ENCODE measurements at places on chromosomes 2 and 18.

DNA sequence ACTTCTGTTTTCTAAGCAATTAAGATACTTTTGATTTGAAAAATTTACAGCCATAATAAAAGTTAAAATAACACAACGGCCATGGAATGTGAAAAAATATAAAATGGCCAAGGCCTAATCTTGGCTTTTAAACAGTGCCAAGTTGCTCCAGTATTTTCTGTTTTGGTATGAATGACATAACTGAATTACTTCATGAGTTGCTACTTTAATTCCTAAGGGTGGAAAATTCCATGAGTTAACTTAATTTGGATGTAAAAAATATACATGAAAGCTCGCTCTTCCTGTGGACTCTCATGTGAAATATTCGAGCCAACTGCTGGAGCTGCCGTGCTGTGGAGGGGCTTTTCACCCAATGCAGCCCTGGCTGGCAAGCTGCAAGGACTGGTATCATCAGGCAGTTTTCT is 286.0 kb upstream of the CCDC68 start:
- no peak for DNase-seq

GRCh38 chr2:85854166-85854509 is 34.7 kb downstream of the ST3GAL5 start:
- DNase-seq = no peak

DNA sequence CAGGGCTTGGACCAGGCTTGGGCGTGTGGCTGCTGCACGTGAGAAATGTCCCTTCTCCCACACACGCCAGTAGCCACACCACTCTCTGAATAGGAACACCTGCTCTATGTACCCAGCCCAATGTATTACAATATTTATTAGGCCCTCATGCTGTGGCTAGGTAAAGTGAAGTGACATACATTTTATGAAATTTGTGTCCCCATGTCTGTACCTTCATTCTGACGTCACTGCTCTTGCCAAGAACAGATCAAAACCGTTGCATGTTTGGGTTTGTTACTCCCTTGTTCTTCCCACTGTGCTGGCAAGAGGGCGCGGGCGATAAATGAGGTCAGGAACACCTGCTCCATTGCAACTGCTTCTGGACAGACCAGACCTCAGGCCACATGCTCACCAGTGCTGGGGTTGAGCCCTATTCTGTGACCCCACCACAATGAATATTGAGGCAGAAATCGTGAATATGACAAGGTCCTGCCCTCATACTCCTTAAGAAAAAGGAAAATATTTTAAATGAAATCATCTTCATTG is 436.4 kb upstream of the SALL3 start:
- DNase-seq = no peak

- DNase-seq = no peak
These were observed 34.3 kb upstream of the C18orf32 start for GRCh38 chr18:49521216-49521835.

- no peak for DNase-seq
These were observed 16.2 kb downstream of the MRO start for GRCh38 chr18:50803592-50803991.

GRCh38 chr2:179886-180285 is 83.9 kb downstream of the SH3YL1 start:
- no peak for DNase-seq

DNA sequence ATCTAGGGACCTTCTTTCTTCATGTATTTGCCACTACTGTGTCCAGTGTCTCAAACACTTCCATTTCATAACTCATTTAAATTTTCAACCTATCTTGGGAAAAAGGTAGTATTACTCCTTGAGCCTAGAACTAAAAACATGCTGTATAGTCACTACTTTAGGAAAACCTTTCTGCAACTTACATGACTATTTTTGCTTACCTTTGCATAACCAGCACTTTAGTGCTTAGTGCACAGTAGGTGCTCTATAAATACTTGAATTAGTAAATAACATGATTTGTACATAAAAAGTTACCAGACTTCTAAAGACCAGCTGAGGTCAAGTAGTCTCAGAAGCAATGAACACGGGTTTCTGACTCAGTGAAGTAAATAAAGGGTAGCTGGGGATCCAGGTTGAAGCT is 62.5 kb upstream of the DTNB start:
- DNase-seq = no peak

DNA sequence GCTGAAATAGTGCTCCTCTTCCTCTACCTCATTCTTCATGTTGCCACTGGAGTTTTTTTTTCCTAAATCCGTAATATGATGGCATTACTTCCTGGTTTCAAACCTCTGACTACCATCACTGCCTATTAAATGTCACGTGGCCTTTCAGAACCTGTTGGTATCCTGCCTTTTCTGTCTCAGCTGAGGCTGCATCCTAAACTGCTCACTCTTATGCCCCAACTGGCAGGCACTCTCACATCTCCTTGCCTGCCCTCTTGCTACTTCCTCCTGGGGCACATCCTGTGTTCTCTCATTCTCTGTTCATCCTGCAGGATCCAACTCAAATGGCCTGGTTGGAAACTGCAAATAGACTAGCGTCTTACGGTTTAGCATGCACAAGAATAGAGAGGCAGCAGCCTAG is 468.1 kb upstream of the FANCL start:
- DNase-seq = no peak

DNA sequence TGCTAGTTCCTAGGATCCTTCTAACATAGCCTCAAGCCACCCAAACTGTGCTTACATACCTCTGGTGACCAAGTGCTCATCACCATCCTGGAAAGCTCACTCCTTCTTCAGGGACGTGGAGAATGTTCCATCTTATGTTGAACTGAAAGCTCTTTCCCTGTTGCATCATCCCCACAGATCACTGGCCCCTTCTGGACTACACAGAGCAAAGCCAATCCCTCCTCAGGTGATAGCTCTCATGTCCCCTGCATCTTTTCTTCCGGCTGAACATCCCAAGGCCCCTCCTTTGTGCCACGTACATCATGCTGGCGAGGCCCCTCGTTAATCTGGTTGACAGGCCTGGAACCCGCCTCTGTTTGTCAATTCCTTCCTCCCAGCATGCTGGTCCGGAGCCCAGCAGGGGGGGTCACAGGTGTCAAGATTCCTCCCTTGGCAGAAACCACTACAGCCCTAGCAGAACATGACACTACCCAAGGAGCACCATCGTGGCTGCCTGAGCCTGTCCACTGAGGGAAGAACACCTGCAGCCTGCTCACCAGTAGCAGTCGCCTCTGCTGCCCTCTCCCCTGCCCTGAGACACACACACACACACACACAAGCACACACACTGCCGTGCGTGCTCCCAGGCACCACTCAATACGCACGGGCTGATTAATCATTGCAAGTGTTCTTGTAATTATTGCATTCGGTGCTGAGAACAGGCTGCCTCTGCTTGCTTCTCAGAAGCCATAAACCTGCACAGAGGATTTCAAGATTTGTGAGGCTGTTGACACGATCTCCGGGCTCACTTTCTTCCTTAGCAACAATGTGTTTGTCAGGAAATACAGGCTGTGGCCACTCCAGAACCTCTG is 6.3 kb upstream of the KCNK3 start:
- no peak for DNase-seq

DNA sequence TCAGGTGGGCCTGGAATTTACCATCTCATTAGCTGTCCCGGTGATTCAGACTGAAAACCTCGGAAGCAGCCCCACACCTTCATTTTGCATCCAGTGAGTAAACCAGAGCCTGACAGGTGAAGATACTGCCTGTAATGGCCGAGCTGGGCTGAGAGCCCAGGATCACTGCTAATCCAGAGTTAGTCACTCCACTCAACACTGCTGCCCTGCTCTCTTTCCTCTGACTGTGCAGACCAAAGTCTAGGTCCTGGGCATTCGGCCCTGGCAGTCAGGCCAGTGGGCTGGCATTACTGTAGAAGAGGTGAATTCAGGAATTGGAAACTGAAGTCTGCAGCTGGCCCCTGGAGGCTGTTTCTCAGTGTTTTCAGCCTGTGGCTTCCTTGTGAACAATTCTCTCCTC is 44.3 kb downstream of the TMEM17 start:
- DNase-seq = no peak

DNA sequence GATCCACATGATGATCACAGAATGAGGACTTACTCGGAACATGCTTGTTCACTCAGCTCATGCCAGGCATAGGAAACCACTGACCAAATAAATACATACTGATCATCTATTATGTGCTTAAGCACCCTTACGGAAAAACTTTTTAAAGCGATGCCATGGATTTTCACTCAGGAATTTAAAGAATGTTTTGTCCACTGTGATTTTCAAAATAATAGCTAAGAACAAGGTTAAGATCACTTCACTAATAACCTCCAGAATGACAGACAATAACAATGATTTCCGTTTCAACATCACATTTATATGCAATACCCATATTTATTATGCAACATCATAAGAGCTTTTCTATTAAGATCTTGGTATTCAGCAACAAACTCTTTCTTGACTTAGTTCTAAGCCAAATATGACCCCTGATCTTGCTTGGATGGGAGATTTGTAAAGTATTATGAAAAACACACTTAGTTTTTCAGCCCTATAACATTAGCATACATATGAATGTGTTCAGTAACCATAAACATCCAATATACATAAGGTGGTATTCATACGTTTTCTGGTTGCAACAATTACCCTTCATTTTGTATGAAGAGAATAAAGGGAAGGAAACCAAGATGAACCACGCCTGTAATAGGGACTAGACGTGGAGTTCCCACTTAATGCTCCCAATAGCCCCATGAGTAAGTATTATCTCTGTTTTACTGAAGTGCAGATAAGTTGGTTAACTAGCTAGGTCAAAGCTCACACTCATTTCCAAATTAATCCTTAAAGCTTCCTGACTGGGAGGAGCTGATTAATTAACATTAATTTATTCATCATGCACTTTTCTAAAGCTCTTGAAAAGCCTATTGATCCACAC is 1.9 kb downstream of the CD302 start:
- DNase-seq = no peak

GRCh38 chr2:177724398-177725287 is 332.1 kb downstream of the AGPS start:
- DNase-seq = peak; percentile 71

DNA sequence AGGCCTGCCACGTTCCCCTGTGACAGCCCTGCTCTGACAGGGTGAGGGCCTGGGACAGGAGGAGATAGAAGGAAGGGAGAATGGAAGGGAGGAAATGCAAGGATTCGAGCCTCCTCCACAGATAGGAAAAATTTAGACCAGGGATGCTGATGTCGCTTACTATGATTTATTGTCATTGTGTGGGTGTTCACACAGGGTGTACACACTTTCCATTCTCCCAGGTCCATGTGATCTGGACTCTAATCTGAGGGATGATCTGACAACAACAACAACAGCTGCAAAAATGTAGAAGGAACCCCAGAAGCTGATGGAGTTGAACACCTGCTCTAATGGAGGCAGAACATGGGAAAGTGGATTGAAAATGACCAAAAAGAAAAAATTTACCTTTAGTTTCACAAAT is 231.7 kb upstream of the TNP1 start:
- no peak for DNase-seq

DNA sequence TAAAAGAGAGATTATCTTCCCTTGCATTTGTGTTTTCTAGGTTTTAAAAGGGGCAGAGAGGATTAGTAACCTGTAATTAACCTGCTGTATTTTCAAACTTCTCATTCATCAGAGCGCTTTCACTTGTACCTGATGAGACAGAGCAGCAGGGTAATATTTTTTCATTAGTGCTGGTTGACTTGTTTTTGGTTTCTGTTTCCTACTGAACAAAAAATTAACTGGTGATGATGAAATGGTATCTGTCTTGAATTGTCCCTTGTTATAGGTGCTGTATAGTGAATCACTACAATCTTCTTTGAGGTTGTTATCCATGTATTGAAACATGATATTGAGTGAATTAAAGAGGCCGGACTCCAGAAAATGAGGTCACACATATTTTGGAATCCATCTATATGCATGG is 37.9 kb downstream of the CDH20 start:
- no peak for DNase-seq

DNA sequence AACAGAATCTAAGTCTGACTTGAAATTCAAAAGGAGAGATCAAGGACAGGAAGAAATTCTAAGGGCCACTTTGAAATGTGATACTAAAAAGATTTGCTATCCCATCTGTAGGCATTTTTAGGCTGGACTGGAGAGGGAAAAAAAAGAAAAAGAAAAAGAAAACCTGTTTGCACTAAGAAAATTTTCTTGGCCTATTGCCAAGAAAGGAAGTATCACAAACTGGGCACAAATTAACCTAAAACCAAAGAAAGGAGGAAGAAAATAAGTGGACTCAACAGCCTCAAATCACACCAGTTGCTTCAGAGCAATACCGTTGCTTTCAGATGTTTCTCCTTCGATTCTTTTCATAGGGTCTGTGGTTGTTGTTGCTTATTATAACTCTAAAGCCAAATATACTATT is 287.9 kb upstream of the VRK2 start:
- DNase-seq = no peak

Data from urothelium cell line (cell line).